Neural progenitor cell (in vitro differentiated cells): ENCODE measurements at places on chromosomes 1 and 21. TPM values are rescaled to one million over a fixed set of nuclear protein-coding genes. Genes with fewer than 3 reads are reported as not detected.

Gene CCDC181
- total RNA-seq = 10.2 and 13.2 TPM in 2 replicates

Gene POU3F1
- 16.5 and 44.6 TPM in 2 replicates for total RNA-seq

Gene TNFRSF18
- total RNA-seq = not detected in 2 replicates

Gene C1orf226
- total RNA-seq = 3.9 and 11.3 TPM in 2 replicates

DNA sequence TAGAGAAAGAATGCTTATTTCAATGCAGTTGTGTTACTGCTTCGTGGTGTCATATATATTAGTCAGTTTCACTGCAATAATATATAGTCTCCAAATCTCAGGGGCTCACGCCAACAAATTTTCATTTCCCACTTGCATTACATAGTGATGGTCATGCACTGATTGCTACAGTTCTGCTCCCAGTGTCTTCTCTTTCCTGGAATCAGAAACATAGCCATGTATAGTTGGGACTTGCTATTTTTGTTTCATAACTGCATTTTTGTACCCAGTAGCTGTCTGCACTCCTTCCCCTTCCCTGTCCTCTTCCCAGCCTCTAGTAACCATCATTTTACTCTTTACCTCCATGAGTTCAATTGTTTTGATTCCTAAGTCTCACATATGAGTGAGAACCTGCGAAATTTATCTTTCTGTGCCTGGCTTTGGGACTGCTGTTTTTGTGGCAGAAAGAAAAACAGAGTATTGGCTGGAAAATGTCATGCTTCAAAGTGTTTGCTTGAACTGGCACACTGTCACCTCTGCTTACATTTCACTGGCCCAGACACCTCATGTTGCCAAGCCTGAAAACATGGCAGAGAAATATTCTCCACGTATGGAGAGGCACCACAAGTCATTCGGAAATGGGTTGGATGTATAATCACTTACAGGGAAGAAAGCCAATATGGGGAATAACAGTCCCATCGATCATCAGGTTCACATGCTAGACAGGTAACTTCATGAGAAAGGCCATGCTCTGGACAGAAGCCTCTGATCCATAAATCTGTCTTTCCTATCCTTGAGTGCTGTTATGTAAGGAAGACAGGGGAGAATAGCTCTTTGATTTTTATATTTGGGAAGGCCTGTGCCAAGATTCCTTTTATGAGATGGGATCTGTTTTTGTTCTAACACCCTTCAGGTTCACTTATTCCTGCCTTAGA lies 60.4 kb upstream of the BACH1 start:
- no peaks in the 10 kb centered on the region for H3K36me3 ChIP-seq
- H3K27ac ChIP-seq = no peak overlapping the region
- no peak overlapping the region for H3K4me3 ChIP-seq
- no peak for DNase-seq
- H3K4me1 ChIP-seq = peaks cover 4% of the 10 kb centered on the region

DNA sequence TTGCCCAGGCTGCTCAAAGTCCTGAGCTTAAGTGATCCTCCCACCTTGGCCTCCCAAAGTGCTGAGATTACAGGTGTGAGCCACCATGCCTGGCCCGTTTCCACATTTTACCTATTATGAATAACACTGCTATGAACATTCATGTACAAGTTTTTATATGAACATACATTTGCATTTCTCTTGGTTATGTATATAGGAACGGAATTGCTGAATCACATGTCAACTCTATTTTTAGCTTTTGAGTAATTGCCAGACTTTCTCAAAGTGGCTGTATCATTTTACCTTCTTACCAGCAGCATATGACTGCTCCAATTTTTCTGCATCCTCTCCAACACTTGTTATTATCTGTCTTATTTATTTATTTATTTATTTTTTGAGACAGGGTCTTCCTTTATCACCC lies 2.7 kb downstream of the SPATA21 start:
- DNase-seq = no peak
- H3K4me1 ChIP-seq = no peaks in the 10 kb centered on the region
- no peaks in the 10 kb centered on the region for H3K27me3 ChIP-seq
- H3K27ac ChIP-seq = no peak overlapping the region
- H3K36me3 ChIP-seq = no peaks in the 10 kb centered on the region

DNA sequence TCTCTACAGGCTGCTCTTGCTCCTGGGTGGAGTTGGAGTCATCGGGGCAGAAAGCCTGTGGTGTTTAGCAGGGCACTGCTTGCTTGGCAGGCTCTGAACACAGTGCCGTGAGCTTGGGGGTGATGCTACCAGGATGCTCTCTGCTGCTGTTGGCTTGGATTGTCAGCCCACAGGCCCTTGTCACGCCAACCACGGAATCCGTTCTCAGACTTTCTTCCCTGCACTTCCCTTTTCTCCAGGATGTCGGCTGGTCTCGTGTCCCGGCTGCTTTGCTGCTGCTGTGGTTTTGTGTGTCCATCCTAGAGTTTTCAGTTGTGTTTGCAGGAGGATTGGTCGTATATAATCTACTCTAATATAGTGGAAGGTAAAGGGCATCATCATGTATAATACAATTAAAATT lies 44.4 kb upstream of the TTC34 start:
- H3K4me3 ChIP-seq = no peak overlapping the region
- no peak overlapping the region for H3K27ac ChIP-seq
- no peak for DNase-seq
- H3K4me1 ChIP-seq = no peaks in the 10 kb centered on the region

- no peaks in the 10 kb centered on the region for H3K4me1 ChIP-seq
- no peaks in the 10 kb centered on the region for H3K36me3 ChIP-seq
- no peak overlapping the region for H3K4me3 ChIP-seq
- no peak for DNase-seq
- no peak overlapping the region for H3K27ac ChIP-seq
These were observed 237.0 kb upstream of the HOOK1 start for GRCh38 chr1:59577774-59578173.

GRCh38 chr1:154524881-154525280 lies 22.7 kb upstream of the SHE start:
- no peak overlapping the region for H3K4me3 ChIP-seq
- no peaks in the 10 kb centered on the region for H3K4me1 ChIP-seq
- H3K27me3 ChIP-seq = no peaks in the 10 kb centered on the region
- no peak overlapping the region for H3K27ac ChIP-seq
- no peaks in the 10 kb centered on the region for H3K36me3 ChIP-seq
- no peak for DNase-seq

DNA sequence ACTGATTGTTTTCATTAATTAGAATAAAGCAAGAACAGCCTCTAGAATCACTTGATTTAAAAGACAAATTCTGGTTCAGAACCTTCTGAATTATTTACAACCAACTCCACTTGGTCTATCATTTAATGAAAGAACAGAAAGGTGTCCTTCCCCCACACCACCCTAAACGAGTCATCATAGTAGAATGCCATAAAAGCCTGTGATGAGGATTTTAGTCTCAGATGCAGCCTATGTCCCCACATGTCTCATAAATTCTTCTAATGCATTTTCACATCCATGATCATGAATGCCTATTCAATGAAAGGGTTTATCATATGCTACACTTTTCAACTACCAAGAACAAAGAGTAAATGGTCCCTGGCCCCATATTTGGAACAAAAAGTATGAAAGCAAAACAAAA lies 508.1 kb downstream of the DPYD start:
- no peak overlapping the region for H3K27ac ChIP-seq
- no peaks in the 10 kb centered on the region for H3K27me3 ChIP-seq
- DNase-seq = no peak
- no peaks in the 10 kb centered on the region for H3K4me1 ChIP-seq
- H3K4me3 ChIP-seq = no peak overlapping the region

GRCh38 chr21:42513151-42513984 lies at the start of gene SLC37A1:
Gene SLC37A1, plus strand, starts transcription at chr21:42513852. Its CDS starts 4,603 bp downstream, at chr21:42518455.
- peaks cover 10% of the 10 kb centered on the region for H3K4me1 ChIP-seq
- DNase-seq = peak; percentile 65
- peaks cover 34% of the 10 kb centered on the region for H3K27me3 ChIP-seq

- peaks cover 19% of the 10 kb centered on the region for H3K4me1 ChIP-seq
- H3K27me3 ChIP-seq = peaks cover 100% of the 10 kb centered on the region
- H3K4me3 ChIP-seq = peak within 1 kb of the TSS; percentile 45
- DNase-seq = peak; percentile 92
- H3K36me3 ChIP-seq = no peaks in the 10 kb centered on the region
- no peak within 1 kb of the TSS for H3K27ac ChIP-seq
These were observed at the start of gene SAMD11 for GRCh38 chr1:923131-923990. Gene SAMD11, plus strand, starts transcription at chr1:923923. Its CDS starts 509 bp downstream, at chr1:924432.

- no peaks in the 10 kb centered on the region for H3K4me1 ChIP-seq
- H3K27me3 ChIP-seq = no peaks in the 10 kb centered on the region
- H3K36me3 ChIP-seq = no peaks in the 10 kb centered on the region
- H3K4me3 ChIP-seq = no peak overlapping the region
These were observed 50.6 kb upstream of the BACH1 start for GRCh38 chr21:29248124-29248523.

DNA sequence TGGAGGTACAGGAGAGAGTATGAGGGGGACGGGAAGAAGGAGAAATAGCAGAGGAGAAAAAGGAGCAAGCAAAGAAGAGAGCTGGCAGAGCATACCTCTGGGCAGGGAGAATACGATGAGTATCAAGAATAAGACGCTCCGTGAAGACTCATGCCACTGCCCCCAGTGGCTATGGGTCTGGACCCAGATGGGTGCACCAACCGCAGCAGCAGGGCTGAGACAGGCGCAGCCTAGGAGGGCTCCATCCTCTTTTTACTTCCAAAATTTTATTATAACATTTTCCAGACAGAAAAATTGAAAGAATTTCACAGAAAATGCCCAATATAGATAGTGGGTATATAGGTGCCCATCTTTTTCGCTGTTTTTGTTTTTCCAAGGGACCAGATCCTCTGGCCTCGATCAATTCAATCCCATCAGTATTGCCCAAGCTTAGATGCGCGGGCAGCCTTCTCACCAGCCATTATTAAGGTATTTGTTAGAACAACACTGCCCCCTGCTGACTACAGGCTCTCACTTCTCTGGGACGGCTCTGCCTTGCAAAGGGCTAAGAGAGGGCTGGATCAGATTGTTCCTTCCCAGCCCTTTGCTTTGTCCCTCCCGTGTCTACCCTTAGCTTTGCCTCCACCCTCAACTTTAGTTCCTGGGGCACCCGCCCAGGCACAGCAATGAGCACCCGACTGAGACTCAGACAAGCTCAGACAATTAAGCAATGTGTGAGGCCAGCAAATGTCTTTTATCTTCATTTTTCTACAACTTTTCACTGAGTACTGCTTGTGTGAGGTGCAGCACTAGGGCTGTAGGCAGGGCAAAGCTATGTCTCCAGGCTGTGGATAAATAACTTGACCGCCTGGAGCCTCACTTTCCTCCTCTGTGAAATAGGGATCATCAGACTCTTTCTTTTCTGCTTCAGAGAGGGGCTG lies 17.5 kb upstream of the CAMK1G start:
- H3K4me3 ChIP-seq = no peak overlapping the region
- peaks cover 10% of the 10 kb centered on the region for H3K4me1 ChIP-seq
- peak; percentile 95 for DNase-seq
- H3K36me3 ChIP-seq = no peaks in the 10 kb centered on the region
- peaks cover 26% of the 10 kb centered on the region for H3K27me3 ChIP-seq
